A549 treated with CORT108297 at 1 μM for 4 hours (cell line): ENCODE measurements at places on chromosomes 2 and 18. TPM values are rescaled to one million over a fixed set of nuclear protein-coding genes. Genes with fewer than 3 reads are reported as not detected.

ARHGAP28 gene
- 0.07 to 0.13 TPM (median 0.12 TPM) in 3 of 5 replicates, not detected in the others for total RNA-seq

TPO gene
- 0.09 to 0.22 TPM (median 0.16 TPM) in 5 replicates for total RNA-seq

CXCR1 gene
- total RNA-seq: not detected in 5 replicates

MYO7B gene
- 0.09 to 0.27 TPM (median 0.13 TPM) in 5 replicates for total RNA-seq

ERFE gene
- 5.1 to 10.4 TPM (median 7.6 TPM) in 5 replicates for total RNA-seq

EFHD1 gene
- total RNA-seq: 1.9 to 2.9 TPM (median 2.5 TPM) in 5 replicates

CPLX4 gene
- total RNA-seq: not detected in 5 replicates

MSTN gene
- total RNA-seq: not detected in 5 replicates

UGT1A1 gene
- 0.58 to 1.6 TPM (median 0.94 TPM) in 5 replicates for total RNA-seq

CASP8 gene
- 34.4 to 43.8 TPM (median 35.5 TPM) in 5 replicates for total RNA-seq
